ENCODE measurements at places on chromosomes 7 and 10. TPM values are rescaled to one million over a fixed set of nuclear protein-coding genes. Genes with fewer than 3 reads are reported as not detected.

- DNase-seq, result no peak
Observed at GRCh38 chr7:30863706-30864035, 48.0 kb upstream of the AQP1 start.

DNA sequence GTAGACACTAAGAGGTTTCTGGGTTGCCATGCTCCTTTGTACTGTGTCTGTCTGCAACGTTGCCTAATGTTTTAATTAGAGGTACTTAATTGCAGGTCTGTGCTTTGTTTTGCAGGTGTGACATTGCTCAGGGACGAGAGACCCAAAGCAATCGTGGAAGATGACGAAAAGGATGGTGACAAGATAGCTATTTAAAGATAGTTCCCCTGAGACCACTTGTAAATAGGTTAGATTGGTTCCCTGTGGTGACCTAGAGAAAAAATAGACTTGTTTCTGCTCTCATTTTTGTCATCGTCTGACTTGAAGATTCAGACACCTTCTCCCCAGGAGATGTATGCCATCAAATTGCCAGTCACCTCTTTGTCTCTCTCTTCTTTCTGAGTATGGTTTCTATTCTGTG lies 20.1 kb downstream of the PPP1R17 start:
- DNase-seq, result no peak

DNA sequence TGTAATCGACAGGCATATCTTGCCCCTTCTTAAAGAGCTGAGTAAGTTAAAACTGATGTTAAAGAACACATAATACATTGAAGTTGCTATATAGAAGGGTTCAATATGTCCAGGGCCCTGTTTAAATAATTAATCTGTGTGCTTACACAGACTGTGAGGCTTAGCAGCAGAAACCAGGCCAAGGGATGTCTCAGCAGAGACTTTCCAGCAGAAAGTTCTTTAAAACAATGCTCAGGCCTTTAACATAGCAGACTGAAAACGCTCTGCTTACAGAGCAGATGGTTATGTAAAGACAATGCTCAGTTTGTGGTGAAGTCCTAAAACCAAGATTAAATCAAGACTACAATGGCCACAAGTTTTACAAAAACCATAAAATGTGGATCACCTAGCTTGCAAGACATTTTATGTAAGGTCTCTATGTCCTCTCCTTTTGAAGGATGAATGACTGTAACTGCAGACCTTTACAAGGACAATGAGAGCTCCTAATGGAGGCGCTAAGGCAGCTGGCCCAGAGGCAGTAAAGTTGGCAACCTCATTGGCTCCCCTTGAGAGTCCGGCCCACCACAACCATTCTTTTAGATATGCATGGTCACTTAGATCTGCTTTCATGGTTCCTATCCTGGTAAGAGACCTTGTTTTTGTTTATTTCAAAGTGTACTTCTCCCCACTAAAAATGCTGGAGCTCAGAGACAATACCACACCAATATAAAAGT lies 56.3 kb downstream of the FZD1 start:
- DNase-seq, result no peak

The ITPRID1 gene
- not detected for total RNA-seq

The ARID5B gene
- total RNA-seq, result 13.7 TPM

Measured in bronchial epithelial cell (primary cell).